Effector memory CD8-positive, alpha-beta T cell (primary cell): ENCODE measurements at places on chromosomes 12 and 14.

DNA sequence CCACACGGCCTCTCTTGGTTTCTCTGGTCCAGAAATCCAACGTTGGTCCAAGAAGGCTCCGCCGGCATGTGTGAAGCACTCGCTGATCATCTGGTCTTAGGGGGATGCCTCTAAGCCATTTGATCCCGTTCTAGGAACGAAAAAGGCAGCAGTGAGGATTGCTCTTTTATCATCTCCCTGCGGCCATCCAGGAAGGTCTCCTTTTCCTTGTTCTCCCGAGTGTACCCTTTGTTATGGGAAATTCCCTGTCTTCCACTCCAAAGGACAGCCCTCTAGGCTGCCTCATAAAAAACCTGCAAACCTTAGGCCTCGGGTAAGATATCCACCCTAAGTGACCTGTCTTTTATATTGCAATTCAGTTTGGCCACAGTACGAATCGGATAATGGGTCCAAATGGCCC is 85.8 kb downstream of the TMTC3 start:
- no peak for DNase-seq
- H3K36me3 ChIP-seq, result no peaks in the 10 kb centered on the region
- peaks cover 4% of the 10 kb centered on the region for H3K4me1 ChIP-seq
- no peak overlapping the region for H3K4me3 ChIP-seq

- no peak overlapping the region for H3K4me3 ChIP-seq
- H3K36me3 ChIP-seq, result no peaks in the 10 kb centered on the region
- no peak for DNase-seq
- no peak overlapping the region for H3K27ac ChIP-seq
Measured at GRCh38 chr14:78469947-78470346, 299.8 kb downstream of the NRXN3 start.

DNA sequence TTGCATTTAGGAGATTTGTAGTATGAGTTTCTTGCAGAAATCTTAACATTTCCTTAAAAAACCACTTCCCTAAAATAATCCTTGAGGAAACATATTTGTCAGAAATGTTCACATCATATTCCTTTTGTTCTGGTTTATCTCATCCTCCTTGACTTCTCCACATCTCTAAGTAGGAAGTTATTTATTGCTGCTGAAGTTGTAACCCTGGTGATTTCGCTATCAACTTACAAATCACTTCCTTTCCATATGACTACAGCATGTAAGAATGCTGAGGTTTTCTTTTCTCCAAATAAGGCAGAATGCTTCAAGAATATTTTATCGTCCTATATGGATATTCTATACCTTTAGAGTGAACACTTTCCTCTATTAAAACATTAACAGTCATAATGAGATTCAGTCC is 751.7 kb downstream of the NRXN3 start:
- no peak for DNase-seq
- no peaks in the 10 kb centered on the region for H3K27me3 ChIP-seq
- H3K36me3 ChIP-seq, result no peaks in the 10 kb centered on the region
- no peak overlapping the region for H3K4me3 ChIP-seq
- no peak overlapping the region for H3K27ac ChIP-seq
- no peaks in the 10 kb centered on the region for H3K4me1 ChIP-seq

DNA sequence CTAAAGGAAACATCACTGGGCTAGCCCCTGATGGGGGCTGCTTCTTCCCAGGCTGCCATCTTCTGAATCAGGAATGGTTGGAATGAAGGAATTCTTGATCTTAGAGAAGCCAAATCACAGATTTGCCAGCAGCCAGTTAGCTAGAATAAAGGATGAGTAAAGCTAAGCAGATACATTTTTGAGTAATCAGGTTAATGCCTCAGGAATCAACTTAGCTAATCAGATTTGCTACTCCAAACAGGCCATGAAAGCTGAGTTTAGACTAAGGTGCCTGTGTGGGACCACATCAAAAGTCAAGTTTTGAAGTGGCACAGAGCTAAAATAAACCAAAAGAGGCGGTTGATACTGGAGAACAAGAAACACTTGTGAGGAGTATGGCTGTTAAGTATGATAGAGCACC is 28.8 kb upstream of the LMO3 start:
- no peak for DNase-seq
- no peaks in the 10 kb centered on the region for H3K27me3 ChIP-seq
- no peak overlapping the region for H3K4me3 ChIP-seq
- no peaks in the 10 kb centered on the region for H3K36me3 ChIP-seq
- H3K4me1 ChIP-seq, result no peaks in the 10 kb centered on the region

GRCh38 chr12:4241592-4241991 is 32.0 kb upstream of the CCND2 start:
- peaks cover 60% of the 10 kb centered on the region for H3K27me3 ChIP-seq
- no peaks in the 10 kb centered on the region for H3K4me1 ChIP-seq
- H3K27ac ChIP-seq, result no peak overlapping the region
- no peaks in the 10 kb centered on the region for H3K36me3 ChIP-seq
- H3K4me3 ChIP-seq, result no peak overlapping the region
- DNase-seq, result no peak

DNA sequence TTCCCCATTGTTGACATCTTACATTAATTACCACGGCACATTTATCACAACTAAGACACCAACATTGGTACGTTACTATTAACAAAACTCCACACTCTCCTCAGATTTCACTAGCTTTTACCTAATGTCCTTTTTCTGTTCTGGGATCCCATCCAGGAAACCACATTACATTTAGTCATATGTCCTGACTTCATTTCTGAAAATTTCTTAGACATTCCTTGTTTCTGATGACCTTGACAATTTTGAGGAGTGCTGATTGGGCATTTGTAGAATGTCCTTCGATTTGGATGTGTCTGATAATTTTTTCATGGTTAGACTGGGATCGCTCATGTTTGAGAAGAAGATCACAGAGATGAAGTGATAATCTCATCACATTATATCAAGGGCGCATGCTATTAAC is 34.6 kb upstream of the ACSM4 start:
- DNase-seq, result no peak
- peaks cover 19% of the 10 kb centered on the region for H3K27me3 ChIP-seq
- H3K27ac ChIP-seq, result no peak overlapping the region
- H3K4me3 ChIP-seq, result no peak overlapping the region

GRCh38 chr12:77047341-77048109 is 17.8 kb downstream of the E2F7 start:
- H3K27ac ChIP-seq, result no peak overlapping the region
- H3K4me1 ChIP-seq, result no peaks in the 10 kb centered on the region
- H3K27me3 ChIP-seq, result no peaks in the 10 kb centered on the region
- H3K4me3 ChIP-seq, result no peak overlapping the region

DNA sequence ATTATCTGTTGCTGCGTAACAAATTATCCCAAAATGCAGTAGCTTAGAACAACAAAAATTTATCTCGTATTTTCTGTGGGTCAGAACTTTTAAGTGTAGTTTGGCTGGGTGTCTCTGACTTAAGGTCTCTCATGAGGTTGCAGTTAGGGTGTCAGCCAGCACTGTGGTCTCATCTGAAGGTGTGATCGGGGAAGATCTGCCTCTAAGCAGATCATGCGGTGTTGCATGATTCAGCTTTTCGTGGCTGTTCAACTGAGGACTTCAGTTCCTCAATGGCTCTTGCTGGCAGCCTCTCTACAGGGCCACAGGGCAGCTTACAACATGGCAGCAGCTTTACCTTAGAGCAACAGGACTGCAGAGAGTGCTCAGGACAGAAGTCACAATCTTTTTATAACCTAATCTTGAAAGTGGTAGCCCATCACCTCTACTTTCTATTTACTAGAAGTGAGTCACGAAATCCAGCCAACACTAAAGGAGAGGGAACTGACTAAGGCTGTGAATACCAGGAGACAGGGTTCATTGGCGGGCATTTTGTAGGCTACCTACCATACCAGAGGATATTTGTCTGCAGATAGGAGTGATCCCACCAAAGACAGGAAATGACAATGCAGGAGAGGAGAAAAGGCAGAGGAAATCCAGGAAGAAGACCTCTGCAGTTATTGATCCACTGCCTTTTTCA is 1.8 kb upstream of the TMPRSS12 start:
- H3K4me1 ChIP-seq, result no peaks in the 10 kb centered on the region
- H3K27ac ChIP-seq, result no peak overlapping the region
- no peaks in the 10 kb centered on the region for H3K36me3 ChIP-seq
- no peak overlapping the region for H3K4me3 ChIP-seq
- peaks cover 13% of the 10 kb centered on the region for H3K27me3 ChIP-seq
